ENCODE measurements at places on chromosomes 1 and 21. TPM values are rescaled to one million over a fixed set of nuclear protein-coding genes. Genes with fewer than 3 reads are reported as not detected.

- DNase-seq = no peak
Measured at GRCh38 chr1:67437961-67438360, 7.8 kb upstream of the SERBP1 start.

- DNase-seq = no peak
Measured at GRCh38 chr1:209580577-209580976, 2.9 kb upstream of the CAMK1G start.

DNA sequence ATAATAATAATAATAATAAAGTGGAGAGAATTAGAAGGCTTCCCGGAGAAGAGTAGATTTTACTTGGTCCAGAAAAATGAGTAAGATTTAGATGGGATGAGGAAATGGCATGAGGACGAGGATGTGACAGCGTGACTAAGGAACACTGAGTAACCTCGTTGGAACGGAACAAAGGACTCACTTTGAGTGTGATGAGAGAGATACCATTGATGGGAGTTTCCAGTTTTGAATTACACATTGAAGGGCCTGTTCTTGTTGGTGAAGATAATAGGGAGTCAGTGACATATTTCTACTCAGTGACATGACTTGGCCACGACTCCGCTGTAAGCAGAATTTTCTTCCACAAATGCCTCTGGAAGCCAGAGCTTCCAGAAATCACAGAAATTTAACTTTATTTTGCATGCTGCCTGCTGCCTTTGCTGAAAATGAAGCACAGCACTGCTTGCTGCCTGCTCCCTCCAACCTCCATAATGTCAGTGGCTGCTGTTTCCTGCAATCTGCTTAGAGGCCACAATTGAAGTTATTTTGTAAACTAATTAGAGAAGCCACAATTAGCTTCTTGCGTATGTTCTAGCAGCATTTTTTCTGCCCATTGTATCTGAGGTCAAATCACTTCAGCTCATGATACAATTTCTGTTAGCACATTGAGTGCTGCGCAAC, 33.7 kb upstream of the FBXO28 start:
- DNase-seq = peak; percentile 48

KRTAP10-3 gene
- not detected for total RNA-seq

DNA sequence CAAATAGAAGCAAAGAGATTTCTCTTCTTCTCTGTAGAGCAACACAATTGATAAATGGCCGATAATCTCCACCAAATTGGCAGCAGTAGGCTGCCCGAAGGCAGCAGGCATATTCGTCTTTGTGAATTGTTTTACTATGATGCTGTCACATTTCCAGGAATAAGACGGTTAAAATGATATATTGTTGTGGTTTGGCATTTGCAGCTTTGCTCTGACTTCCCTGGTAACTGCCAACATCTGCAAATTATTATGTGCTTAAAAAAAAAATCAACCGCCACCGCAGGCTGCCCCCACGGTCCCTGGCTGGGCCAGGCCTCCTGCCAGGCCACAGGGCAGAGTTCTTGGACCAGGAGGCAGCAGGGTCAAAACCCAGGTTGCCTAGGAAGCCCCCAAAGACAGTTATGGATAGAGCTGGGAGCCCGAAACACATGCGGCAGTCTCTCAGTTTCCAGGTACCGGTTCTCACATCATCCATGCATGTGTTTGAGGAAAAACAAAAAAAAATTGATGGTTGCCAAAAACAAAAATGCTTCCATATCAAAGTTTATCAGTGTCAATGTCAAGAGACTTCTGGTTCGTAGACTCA, 179.3 kb downstream of the ETS2 start:
- DNase-seq = peak; percentile 43

- no peak for DNase-seq
Measured at GRCh38 chr1:3992103-3992556, 92.1 kb upstream of the C1orf174 start.

GRCh38 chr1:237748171-237748960, 142.4 kb downstream of the ZP4 start:
- DNase-seq = no peak

TEX35 gene
- not detected for total RNA-seq

- DNase-seq = no peak
Measured at GRCh38 chr1:229043115-229043514, 227.8 kb upstream of the RAB4A start.

SPOCD1 gene
- 10.3 TPM for total RNA-seq

FAM72C gene
- total RNA-seq = not detected

GRCh38 chr1:58727364-58727763, 27.5 kb upstream of the MYSM1 start:
- peak; percentile 98 for DNase-seq

- peak; percentile 46 for DNase-seq
Measured at GRCh38 chr21:43733529-43734071, 14.7 kb downstream of the PDXK start.

- DNase-seq = no peak
Measured at GRCh38 chr1:173332026-173332425, 124.9 kb upstream of the TNFSF4 start.

- DNase-seq = peak; percentile 45
Measured at GRCh38 chr1:94623560-94624148, 82.1 kb upstream of the F3 start.

NCF2 gene
- total RNA-seq = under 0.01 TPM

CYP4A11 gene
- not detected for total RNA-seq

INAVA gene
- 26.5 TPM for total RNA-seq

- no peak for DNase-seq
Measured at GRCh38 chr21:39005502-39005787, 177.8 kb downstream of the PSMG1 start.

DNA sequence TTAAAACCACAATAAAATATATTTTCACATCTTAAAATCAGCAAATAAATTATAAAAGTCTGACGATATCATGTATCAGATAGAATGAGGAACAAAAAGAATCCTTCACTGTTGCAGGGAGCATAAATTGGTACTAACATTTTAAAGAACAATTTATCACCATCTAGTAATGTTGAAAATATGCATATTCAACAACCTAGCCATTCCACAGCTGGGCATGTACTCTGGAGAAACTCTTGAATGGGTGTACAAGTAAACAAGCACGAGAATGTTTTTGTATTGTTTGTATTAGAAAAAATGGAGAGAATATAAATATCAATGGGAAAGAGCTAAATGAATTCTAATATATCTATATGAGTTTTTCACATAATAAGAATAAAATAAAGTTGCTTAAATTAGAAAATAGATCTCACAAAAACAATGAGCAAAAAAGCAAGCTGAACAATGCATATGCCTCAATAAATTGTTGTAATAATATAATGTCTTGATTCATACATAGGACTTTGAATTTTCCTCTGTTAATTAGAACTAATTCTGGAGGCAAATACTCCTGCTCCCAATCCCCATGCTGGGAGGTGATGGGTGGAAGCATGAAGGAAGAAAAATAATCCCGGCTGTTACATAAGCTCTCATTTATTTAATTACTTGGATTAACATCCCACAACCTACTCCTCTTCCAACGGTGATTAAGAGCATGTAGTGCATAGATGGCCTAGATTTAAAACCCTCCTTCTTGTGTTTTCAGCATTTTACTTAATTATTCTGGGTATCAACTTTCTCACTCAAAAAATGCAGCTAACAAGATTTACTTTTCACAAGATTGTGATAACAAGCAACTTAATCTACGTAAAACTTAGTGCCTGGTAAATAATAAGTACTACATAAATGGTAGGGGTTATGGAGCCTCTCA, 5.5 kb upstream of the FMO2 start:
- no peak for DNase-seq

GRCh38 chr1:115160728-115161127, 71.4 kb upstream of the TSPAN2 start:
- peak; percentile 34 for DNase-seq

TRIM67 gene
- not detected for total RNA-seq

COG2 gene
- total RNA-seq = 17.7 TPM

DNA sequence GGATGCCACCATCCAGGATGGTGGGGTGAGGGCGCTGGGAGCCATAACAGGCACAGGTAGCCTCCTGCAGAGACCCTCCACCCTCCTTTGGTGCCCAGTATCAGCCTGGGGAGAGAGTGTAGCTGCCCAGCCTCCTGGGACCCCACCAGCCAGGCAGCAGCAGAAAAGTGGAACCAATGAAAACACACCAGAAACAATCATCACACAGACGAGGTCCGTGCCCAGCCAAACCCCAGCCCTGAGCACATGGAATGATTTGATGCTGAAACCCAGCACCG, 285.1 kb downstream of the PTPRU start:
- DNase-seq = no peak

DNA sequence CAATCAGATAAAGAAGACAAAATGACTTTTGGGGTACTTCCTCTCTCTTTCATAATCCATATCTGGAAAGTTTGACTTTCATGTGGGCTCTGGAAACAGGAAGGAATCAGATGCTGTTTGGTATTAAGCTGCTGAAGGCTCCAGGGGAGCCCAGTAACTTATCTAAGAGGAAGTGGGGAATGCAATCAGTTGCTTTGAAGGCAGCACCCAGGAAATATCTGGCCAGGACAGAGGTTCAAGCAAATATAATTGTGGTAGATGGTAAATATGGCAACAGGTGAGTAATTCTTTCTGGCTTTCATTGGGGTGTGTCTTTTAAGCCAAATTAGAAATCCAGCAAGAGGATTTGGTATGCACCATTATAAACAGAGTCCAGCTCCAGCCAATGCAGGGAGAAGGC, 44.4 kb downstream of the COLGALT2 start:
- no peak for DNase-seq

- DNase-seq = no peak
Measured at GRCh38 chr1:82401116-82401515, 600.4 kb downstream of the ADGRL2 start.

GRCh38 chr21:34728479-34728878, 59.7 kb downstream of the CLIC6 start:
- DNase-seq = no peak

DNA sequence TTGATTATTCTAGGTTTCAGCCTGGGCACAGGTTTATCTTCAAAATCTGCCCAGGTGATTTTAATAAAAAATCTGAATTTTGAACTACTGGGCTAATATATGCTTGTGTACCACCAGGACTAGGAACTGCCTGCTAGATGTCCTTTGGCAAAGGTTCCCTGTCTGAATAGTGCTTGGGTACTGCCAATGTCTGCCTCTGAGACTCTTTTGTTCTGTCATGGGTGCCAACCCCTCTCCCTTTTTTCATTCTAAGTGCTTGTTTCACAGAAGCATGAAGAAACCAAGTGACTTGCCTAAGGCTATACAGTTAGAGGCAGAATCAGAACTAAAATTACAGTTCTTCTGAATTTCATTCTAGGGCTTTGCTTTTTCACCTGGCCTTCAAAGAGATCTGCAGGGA, 106.3 kb upstream of the CACHD1 start:
- no peak for DNase-seq

DNA sequence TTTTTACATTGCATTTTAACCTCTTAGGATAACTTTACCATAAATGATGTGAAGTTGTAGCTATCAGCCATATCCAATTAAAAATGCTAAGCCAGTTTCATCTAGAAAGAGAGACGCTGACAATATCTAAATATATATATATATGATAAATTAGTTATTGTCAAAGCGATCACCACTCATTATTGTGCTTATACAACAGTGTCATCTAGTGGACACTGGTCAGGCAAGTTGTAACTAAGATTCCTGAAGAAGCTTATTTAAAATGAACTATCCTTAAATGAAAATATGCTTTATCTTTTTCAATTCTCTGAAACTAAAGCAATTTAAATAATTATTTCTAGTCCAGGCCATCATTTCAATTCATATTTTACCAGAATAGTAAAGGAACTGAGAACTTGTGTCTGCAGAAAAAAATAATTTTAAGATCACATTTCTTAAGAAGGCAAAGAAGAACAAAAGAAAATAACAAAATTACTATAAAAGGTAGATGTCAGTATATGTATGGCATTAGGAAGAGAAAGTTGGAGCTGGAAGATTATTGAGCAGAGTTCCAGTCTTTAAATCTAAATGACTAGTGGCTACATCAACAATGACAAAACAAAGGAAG, 193.3 kb upstream of the SNX7 start:
- peak; percentile 42 for DNase-seq

LINGO4 gene
- total RNA-seq = not detected

DNA sequence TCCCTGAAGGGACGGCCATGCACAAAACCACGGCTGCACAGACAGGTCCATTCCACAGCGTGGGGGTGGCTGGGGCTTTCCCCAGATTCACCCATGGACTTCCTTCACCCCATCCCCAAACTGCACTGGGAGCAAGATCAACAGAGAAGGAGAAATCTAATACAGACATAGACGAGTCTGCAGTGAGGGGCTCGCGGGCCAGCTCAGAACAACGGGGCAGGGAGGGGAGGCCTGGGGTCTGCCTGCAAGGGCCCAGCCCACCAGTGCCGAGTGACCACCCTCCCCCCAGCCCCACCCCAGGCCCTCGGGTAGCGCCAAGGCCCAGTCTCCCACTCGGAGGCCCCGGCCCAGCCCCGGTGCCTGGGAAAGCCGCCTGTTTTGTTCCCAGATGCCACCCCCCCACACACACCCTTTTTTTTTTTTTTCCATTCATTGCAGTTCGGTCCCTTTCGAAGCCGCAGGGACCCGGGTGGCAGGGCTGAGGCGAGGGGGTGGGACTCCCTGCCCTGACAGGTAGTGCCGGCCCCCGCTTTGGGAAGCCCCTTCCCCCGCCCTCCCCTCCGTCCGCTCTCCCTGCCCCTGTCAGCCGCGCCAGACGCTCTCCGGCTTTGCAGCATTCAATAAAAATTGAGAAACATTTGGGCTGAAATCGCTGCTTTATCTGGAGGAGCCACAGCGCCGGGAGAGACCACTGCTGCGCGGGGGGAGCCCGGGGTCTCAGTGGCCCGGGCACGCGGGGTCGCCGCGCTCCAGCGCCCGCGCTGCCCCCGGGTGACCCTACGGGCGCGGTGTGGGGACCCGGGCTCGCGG, 543 bp upstream of the EPHB2 start:
- DNase-seq = peak; percentile 19

DNA sequence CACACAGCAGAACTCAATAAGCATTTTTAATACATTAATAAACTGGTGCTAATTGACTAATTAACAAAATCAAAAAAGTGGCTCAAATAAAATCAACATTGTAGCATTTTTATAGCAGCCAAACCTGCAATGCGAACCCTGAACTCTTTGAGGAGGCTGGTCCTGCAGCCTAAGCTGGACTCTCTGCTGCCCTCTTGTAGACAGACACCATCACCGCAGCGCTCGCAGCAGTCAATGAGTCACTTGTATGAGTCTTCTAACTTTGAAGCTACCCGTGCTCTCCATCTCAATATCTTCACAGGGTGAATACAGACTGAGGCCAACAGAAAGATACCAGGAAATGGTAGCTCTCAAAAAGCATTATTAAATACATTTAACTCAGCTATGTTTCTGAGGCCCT, 9.7 kb upstream of the KRTAP7-1 start:
- DNase-seq = peak; percentile 46

MEGF6 gene
- total RNA-seq = 29.2 TPM

GRCh38 chr1:154502066-154502743, at the start of the genes SHE and TDRD10:
TSS of gene SHE (minus strand) at chr1:154502412. CDS start at chr1:154502026, 386 bp downstream.
TSS of gene TDRD10 (plus strand) at chr1:154502219. CDS start at chr1:154506904, 4,685 bp downstream.
- no peak for DNase-seq
